ENCODE measurements at places on chromosomes 13 and 19. TPM values are rescaled to one million over a fixed set of nuclear protein-coding genes. Genes with fewer than 3 reads are reported as not detected.

Gene ZBTB32
- not detected for total RNA-seq

Gene OR7A5
- not detected for total RNA-seq

Gene TMEM59L
- total RNA-seq: 4.4 TPM

Gene PSG2
- not detected for total RNA-seq

DNA sequence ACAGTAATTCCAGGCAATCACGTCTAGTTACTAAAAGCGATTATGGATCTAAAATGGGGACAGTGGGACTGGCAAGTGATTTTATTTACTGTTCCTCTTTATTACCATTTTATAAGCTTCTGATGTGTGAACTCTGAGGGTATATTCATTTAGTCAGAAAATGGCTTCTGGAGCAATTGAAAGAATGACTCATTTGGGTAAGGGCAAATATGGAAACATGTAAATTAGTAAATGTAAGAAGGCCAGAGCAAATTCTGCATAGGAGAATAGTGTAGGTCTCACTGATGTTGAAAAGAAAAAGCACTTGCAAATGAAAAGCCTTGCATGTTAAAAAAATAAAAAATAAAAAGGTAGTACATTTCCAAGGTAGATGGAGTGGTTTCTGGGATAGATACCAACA lies 262.2 kb downstream of the KLF5 start:
- no peak overlapping the region for H3K27ac ChIP-seq
- H3K36me3 ChIP-seq: no peaks in the 10 kb centered on the region
- DNase-seq: no peak
- peaks cover 7% of the 10 kb centered on the region for H3K4me1 ChIP-seq
- H3K27me3 ChIP-seq: peaks cover 12% of the 10 kb centered on the region
- H3K4me3 ChIP-seq: no peak overlapping the region

DNA sequence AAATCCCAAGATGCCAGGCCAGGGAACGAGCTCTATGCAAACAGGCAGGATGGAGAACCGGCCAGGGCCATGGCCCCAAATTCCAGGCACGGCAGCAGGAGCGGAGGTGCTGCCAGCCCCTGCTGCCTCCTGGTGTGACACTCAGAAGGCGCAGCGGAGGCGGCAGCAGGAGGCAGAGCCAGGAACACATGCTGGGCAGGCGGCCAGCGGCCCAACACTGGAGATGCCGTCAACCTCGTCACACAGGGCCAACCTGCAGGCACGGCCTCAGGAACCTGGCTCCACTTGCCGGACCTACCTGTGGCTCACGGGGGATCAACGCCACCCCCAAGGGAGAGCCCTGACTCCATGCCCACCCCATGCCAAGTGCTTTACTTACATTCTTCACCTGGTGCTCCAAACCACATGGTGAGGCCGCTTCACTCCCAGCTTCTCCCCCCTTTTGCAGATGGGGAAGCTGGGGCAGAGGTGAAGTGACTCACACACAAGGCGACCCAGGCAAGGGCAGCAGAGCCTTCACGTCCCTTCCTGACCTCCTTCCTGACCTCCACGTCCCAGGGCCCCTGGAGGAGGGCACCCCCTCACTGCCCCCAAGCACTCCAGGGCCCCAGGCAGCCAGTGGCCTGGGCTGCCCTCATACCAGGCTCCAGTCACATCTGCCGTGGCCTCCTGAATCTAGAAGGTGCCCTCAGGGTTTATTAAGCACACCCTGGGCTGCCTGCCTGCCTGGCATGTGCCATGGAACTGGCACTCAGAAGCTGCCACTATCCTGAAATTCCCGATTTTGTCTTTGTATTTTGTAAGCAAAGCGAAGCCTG lies 43.5 kb downstream of the GGACT start:
- H3K4me3 ChIP-seq: peak overlapping the region; percentile 65
- H3K4me1 ChIP-seq: peaks cover 58% of the 10 kb centered on the region
- peak overlapping the region; percentile 85 for H3K27ac ChIP-seq

GRCh38 chr13:30718661-30719524 lies 16.4 kb upstream of the ALOX5AP start:
- H3K27ac ChIP-seq: peak overlapping the region; percentile 68
- H3K36me3 ChIP-seq: no peaks in the 10 kb centered on the region
- H3K4me3 ChIP-seq: no peak overlapping the region

DNA sequence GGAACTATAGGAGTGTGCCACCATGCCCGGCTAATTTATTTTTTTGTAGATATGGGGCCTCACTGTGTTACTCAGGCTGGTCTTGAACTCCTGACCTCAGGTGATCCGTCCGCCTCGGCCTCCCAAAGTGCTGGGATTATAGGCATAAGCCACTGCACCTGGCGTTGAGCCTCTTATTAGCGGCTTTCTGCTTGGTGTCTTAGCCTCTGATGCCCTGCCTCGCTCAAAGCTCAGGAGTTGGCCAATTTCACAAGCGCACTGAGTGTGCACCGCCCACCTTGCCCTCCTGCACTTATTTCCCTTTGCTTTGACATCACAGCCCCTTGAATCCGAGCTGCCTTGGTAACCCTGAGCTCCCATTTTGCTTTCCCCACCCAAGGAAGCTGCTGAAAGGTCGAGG lies 10.1 kb downstream of the YIPF2 start:
- DNase-seq: no peak
- peaks cover 6% of the 10 kb centered on the region for H3K4me1 ChIP-seq
- peaks cover 8% of the 10 kb centered on the region for H3K36me3 ChIP-seq
- H3K27ac ChIP-seq: no peak overlapping the region
- H3K4me3 ChIP-seq: no peak overlapping the region
- no peaks in the 10 kb centered on the region for H3K27me3 ChIP-seq

DNA sequence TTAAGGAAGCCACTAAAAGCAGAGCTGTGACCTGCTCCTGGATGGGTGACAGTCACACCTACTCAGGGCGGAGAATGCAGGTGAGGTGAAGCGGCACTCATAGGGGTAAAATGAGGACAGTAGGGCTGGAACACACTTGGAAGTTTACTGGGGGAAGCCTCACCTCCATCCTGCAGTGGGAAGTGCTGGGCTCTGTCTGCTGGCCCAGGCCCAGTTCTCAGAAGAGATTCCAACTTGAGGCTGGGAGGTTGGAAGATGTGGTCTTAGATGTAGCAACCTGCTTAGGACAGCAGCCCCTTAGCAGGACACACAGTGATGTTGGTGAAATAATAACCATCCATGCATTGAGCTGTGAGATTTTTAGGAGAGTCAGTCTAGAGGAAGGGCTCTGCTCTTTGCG lies 4.6 kb downstream of the MEDAG start:
- peaks cover 29% of the 10 kb centered on the region for H3K4me1 ChIP-seq
- no peaks in the 10 kb centered on the region for H3K27me3 ChIP-seq
- no peak overlapping the region for H3K4me3 ChIP-seq

DNA sequence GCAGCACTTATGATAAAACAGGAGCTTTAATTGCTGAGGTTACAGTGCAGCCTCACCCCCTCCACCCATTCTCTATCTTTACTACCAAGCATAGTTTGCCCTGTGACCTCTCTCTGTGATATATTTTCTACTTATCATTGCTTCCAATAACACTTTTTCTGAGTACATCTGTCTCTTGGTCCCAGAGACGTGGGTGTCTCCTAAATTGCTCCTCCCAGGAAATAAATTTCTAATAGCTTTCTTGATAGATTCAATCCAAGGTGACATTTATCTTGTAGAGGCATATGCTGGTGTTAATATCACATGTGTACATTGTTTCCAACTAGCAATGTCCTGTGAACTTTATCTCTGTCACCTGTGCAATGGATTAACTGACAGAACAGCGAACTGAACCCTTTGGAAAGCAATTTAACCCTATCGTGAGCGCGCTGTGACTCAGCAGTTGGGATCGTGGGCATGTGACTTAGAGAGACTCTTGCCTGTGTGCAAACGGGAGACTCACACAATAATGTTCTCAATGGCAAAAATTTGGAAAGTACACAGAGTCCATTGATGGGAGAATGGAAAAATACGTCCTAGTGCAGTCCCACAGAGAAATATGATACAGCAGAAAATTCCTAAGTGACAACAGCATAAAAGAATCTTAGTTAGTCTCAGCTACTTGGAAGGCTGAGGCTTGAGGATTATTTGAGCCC lies 7.0 kb upstream of the MAP2K2 start:
- H3K36me3 ChIP-seq: no peaks in the 10 kb centered on the region
- peak overlapping the region; percentile 0 for H3K4me3 ChIP-seq
- no peak for DNase-seq
- no peaks in the 10 kb centered on the region for H3K27me3 ChIP-seq

All from chondrocyte (in vitro differentiated cells).